ENCODE measurements at places on chromosomes 7 and 10.

DNA sequence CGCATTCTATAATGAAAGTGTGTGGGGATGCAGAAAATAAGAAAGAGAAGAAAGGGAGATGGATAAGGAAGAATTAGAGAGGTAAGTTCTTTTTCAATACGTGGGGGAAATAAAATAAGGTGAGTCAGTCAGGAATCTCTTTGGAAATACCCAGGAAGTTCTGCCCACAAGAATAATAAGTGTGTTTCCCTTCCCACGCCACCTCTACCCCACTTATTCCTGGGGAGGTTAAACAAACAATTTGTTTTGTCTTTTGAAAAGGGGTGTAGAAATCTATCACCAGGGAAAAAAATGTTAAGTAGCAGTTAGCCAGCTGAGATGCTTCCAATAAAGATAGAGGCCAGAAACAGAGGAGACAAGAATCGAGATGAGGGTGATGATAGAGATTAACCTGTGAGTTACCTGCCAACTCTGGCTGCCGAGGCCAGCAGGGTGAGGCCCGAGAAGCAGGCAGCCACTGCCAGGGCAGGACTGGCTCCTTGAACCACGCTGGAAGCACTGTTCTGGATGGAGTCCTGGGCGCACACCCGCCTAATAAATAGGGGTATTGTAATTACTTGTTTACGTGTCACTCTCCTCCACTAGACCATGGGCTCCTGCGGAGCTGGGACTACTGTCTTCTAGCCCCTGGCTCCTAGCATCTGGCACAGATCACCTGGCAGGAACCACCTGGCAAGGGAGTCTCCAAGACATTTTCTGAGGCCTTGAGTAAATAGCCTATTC lies 191.3 kb downstream of the FGFR2 start:
- H3K4me1 ChIP-seq: no peaks in the 10 kb centered on the region
- no peaks in the 10 kb centered on the region for H3K36me3 ChIP-seq
- no peak overlapping the region for H3K4me3 ChIP-seq

GRCh38 chr10:114575417-114576131 lies 82.5 kb downstream of the ABLIM1 start:
- no peak for DNase-seq
- no peak overlapping the region for H3K4me3 ChIP-seq
- H3K4me1 ChIP-seq: no peaks in the 10 kb centered on the region
- H3K27me3 ChIP-seq: no peaks in the 10 kb centered on the region
- H3K27ac ChIP-seq: no peak overlapping the region
- no peaks in the 10 kb centered on the region for H3K36me3 ChIP-seq

DNA sequence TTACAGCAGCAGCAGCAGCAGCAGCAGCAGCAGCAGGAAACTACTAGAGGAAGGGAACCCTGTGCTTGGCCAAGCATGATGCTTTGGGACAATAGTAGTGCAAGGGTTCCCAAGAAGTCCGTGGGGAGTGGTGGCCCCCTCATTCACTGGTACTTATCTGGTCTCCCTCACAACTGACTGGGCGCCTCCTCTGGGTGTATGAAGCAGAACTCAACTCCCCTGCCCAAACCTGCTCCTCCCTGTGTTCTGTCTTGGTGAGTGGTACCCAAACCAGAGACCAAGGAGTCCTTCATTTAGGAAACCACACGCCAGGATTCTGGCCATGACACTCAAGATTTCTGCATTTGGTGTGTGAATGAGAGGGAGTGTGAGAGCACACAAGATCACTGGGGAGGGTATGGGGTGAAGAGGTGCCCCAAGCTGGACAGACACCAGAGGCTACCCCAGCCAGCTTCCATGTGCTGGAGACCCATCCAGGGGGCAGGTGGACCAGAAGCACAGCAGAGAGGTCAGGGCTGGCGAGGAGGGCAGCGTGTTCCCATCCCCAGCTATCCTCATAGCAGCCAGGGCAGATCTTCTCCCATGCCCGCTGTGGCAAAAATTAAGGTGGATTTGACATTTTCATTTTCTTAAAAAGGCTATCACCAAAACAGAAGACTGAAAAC lies 10.6 kb upstream of the ZNF777 start:
- H3K4me3 ChIP-seq: no peak overlapping the region
- no peak overlapping the region for H3K27ac ChIP-seq
- H3K36me3 ChIP-seq: peaks cover 1% of the 10 kb centered on the region
- no peak for DNase-seq

- DNase-seq: no peak
- H3K4me1 ChIP-seq: no peaks in the 10 kb centered on the region
- H3K27ac ChIP-seq: no peak overlapping the region
- H3K4me3 ChIP-seq: no peak overlapping the region
- H3K36me3 ChIP-seq: no peaks in the 10 kb centered on the region
These were observed 296.8 kb upstream of the ZMIZ1 start for GRCh38 chr10:78771808-78772455.

- no peaks in the 10 kb centered on the region for H3K4me1 ChIP-seq
- no peak overlapping the region for H3K27ac ChIP-seq
- H3K4me3 ChIP-seq: no peak overlapping the region
These were observed 29.6 kb downstream of the ABCB4 start for GRCh38 chr7:87445897-87446296.

DNA sequence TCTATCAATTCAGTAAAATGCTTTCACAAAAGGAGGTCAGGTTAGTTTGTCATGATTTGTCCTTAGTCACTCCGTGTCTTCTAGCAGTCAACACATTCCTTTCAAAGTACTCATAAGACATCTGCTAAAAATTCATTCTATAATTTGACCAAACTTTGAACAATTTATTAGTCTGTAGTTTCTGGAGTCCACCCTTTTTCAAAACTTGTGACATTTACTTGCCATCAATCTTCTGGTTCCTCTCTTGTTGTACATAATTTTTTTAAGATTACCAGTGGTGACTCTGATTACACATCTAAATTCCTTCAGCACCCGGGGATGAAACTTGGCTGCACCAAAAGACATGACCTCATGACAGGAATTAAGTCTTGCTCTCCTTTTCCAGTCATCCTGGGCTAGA lies 130.1 kb downstream of the NEBL start:
- no peaks in the 10 kb centered on the region for H3K27me3 ChIP-seq
- no peak overlapping the region for H3K4me3 ChIP-seq
- H3K4me1 ChIP-seq: peaks cover 1% of the 10 kb centered on the region
- DNase-seq: peak; percentile 29

GRCh38 chr10:129909531-129910256 lies 54.4 kb downstream of the EBF3 start:
- peaks cover 2% of the 10 kb centered on the region for H3K4me1 ChIP-seq
- no peak overlapping the region for H3K4me3 ChIP-seq
- H3K36me3 ChIP-seq: no peaks in the 10 kb centered on the region
- no peak for DNase-seq
- no peaks in the 10 kb centered on the region for H3K27me3 ChIP-seq
- H3K27ac ChIP-seq: no peak overlapping the region

GRCh38 chr10:71999360-72000072 lies 35.3 kb downstream of the CHST3 start:
- H3K36me3 ChIP-seq: no peaks in the 10 kb centered on the region
- no peaks in the 10 kb centered on the region for H3K27me3 ChIP-seq
- DNase-seq: peak; percentile 59
- peak overlapping the region; percentile 56 for H3K27ac ChIP-seq

- no peak overlapping the region for H3K4me3 ChIP-seq
- H3K27me3 ChIP-seq: no peaks in the 10 kb centered on the region
- H3K4me1 ChIP-seq: no peaks in the 10 kb centered on the region
- DNase-seq: no peak
- no peak overlapping the region for H3K27ac ChIP-seq
These were observed 161.0 kb downstream of the DIP2C start for GRCh38 chr10:528173-529165.

DNA sequence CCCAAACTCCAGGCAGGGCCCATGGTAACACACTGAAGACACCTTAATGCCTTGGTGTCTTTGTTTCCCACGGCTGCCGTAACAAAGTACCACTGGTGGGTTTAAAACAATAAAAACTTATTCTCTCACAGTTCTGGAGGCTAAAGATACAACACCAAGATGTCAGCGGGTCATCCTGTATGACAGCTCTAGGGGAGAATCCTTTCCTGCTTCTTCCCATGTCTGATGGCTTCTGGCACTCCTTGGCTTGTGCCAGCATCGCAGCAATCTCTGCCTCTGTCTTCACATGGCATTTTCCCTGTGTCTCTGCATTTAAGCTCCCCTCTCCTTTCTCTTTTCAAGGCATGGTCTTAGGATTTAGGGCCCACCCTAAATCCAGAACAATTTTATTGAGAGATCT lies 33.1 kb downstream of the PRSS2 start:
- H3K27ac ChIP-seq: no peak overlapping the region
- H3K4me3 ChIP-seq: no peak overlapping the region
- DNase-seq: no peak
- H3K27me3 ChIP-seq: no peaks in the 10 kb centered on the region

DNA sequence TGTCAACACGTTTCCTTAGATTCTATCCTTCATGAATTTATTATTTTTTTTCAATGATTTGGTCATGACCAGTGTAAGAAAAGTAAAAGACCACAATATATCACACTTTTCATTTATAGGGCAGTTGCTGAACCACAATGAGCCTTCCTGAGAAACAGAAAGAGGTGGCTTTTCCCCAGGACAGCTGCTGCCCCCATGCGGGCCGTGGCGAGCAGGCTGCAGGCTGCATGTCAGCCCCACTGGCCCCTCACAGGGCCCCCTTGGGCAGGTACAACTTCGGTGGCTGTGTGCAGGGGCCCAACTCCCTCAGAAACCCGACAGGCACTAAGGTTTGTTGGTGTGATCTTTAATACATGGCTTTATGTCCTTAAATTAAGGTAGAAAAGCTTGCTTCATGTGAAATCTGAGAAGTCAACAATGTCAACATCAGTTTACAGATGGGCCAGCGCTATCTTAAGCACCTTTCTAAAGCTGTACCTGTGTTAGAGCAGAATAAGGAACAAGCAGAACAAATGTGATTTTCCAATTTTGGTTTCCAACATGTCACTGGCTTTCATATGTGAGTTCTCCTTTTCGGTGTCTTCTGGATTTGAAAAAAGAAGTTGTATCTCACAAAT lies 10.6 kb downstream of the BEND7 start:
- H3K27ac ChIP-seq: no peak overlapping the region
- H3K36me3 ChIP-seq: no peaks in the 10 kb centered on the region
- no peaks in the 10 kb centered on the region for H3K4me1 ChIP-seq
- no peak overlapping the region for H3K4me3 ChIP-seq
- no peaks in the 10 kb centered on the region for H3K27me3 ChIP-seq

DNA sequence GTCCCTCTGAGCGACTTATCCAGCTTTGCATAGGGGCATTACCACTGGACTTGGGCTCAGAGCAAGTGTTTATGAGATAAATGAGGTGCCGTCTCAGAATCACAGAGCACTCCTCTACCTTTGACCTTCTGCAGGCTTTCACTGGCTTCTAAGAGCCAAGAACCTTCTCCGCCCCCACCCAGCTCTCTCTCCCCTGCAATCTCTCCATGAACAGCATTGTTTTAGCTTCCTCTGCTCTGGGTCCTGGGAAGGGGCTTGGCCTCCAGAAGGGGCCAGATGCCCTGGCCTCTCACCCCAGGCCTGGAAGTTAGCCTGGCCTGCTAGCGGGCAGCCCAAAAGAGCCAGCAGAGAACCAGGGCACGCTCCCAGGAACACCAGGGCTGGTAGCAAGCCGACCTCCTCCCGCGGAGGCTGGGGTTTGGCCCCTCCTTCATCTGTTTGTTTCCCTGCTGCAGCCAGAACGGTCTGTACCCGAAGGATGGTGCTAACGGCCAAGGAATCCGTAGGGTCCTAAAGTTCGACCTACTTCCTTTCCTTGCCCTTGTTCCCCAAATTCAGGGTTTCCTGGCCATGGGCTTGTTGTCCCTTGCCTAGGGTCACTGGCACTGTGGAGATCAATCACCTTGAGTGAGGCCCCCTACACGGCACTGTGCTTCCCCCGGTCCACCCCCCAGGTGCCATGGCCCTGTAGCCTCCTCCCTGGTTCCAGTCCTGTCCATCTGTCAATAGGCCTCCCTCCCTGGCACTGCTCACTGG lies 18.7 kb upstream of the DDIT4 start:
- no peak overlapping the region for H3K4me3 ChIP-seq
- peak overlapping the region; percentile 76 for H3K27ac ChIP-seq
- H3K36me3 ChIP-seq: no peaks in the 10 kb centered on the region
- no peaks in the 10 kb centered on the region for H3K27me3 ChIP-seq

GRCh38 chr7:151756076-151756731 lies 120.7 kb downstream of the PRKAG2 start:
- H3K27me3 ChIP-seq: no peaks in the 10 kb centered on the region
- DNase-seq: no peak
- H3K36me3 ChIP-seq: no peaks in the 10 kb centered on the region

DNA sequence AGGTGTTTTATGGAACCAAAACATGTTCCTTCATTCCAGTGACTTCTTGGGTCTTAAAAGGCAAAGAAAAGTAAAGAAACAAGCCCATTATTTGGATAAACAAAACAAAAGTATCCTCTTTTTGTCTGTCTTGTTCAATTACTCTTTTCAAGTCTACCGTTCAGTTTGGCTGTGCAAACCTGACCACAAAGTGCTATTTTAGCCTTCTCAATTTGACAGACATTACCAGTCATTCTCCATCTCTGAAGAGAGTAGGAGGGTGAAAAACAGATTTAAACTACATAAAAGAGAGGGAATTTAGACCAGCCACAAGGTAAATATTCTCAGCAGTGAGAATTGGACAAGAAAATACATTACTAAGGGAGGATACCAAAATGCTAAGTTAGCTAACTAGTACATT lies 145.2 kb downstream of the GRM3 start:
- H3K4me3 ChIP-seq: no peak overlapping the region
- no peaks in the 10 kb centered on the region for H3K36me3 ChIP-seq
- H3K4me1 ChIP-seq: no peaks in the 10 kb centered on the region
- no peak overlapping the region for H3K27ac ChIP-seq
- DNase-seq: no peak

- H3K36me3 ChIP-seq: peaks cover 7% of the 10 kb centered on the region
- no peaks in the 10 kb centered on the region for H3K27me3 ChIP-seq
- H3K27ac ChIP-seq: no peak overlapping the region
- H3K4me3 ChIP-seq: no peak overlapping the region
- H3K4me1 ChIP-seq: peaks cover 3% of the 10 kb centered on the region
These were observed 8.8 kb downstream of the NODAL start for GRCh38 chr10:70432561-70433263.

DNA sequence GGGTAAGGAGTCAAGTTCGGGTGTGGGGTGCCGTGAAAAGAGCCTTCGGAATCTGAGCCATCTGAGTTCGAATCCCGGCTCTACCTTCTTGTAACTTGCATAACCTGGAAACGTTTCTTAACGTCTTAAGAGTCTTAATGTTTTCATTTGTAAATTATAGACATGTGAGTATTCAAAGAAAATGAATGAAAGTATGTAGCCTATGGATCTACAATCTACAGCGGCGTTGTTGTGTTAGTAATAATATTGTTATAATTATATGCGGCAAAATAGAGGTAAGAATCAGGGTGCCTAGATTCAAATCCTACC lies 559 bp downstream of the VTI1A start:
- H3K27me3 ChIP-seq: no peaks in the 10 kb centered on the region
- H3K27ac ChIP-seq: no peak overlapping the region
- DNase-seq: no peak
- peak overlapping the region; percentile 80 for H3K4me3 ChIP-seq

- H3K4me3 ChIP-seq: no peak overlapping the region
- no peak overlapping the region for H3K27ac ChIP-seq
- no peak for DNase-seq
These were observed 114.3 kb downstream of the ARHGAP22 start for GRCh38 chr10:48490571-48490940.
